ENCODE measurements at places on chromosomes 7 and 10.

DNA sequence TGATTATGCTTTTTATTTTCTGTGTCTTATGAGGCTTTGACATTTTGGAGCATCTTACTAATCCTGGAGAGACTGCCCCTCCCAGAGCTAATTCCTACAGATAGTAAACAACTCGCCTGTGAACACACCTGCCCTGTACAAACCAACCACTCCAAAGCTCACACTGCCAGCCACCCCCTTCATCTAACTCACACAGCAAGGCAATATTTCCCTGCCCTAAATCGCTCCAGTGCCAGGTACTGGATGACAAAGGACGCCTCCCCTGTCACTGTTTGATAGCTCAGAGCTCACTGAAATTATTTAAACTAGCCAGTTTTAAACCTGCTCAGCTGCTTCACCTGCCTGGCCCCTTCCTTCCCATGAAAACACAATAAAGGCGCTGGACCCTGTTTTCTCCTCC, 535.1 kb upstream of the CELF2 start:
- DNase-seq, result no peak

DNA sequence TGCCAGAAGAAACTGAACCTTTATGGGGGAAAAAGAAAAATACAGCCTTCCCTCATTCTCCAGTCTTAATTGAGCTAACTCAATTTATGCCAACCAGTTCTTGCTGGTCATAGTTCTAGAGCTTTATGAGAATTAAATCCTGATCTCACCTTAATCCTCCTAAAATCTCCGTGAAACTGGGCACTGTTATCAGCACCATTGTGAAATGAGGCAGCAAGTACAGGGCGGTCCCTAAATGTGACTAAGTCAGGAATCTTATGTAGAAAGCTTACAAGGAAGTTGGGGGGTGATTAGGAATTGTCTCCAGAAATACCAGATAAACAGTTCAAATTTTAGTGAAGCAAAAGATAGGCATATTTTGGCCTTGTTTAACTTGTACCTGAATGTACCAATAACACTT, 10.7 kb upstream of the INSYN2A start:
- no peak for DNase-seq

DNA sequence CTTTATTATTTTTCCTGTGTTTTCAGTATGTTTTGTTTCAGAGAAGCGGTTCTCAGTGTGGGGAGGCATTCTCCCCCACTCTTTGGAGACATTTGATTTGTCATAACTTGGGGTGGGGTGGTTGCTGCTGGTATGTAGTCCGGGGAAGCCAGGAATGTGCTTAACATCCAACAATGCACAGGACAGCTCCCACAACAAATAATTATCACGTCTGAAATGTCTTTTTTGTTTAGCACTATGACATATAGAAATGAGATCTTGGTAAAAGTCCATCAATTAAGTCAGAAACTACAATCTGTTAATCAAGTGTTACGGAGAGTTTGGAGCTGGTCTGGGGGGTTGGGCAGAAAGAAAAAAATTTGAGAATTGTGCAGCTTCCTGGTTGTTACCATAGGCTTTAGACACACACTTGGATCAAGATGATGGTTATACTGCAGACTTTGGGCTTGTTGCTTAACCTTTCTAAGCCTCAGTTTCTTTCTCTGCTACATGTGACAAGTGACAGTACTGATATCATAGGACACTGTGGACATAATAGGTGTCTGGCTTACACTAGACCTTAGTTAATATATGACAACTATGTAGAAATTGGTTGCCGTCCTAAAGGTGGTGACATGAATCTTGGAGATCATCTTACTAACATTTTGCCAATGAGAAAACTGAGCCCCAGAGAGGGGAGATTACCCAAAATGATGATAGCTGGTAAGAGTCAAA, 113.7 kb downstream of the LRMDA start:
- no peak for DNase-seq

GRCh38 chr7:44961844-44962482, 16.9 kb downstream of the MYO1G start:
- no peak for DNase-seq

GRCh38 chr10:78717200-78717599, 351.6 kb upstream of the ZMIZ1 start:
- no peak for DNase-seq

- DNase-seq, result no peak
Measured at GRCh38 chr10:4174197-4174596, 389.2 kb upstream of the KLF6 start.

- no peak for DNase-seq
Measured at GRCh38 chr7:88071994-88072714, 138.1 kb downstream of the ADAM22 start.

DNA sequence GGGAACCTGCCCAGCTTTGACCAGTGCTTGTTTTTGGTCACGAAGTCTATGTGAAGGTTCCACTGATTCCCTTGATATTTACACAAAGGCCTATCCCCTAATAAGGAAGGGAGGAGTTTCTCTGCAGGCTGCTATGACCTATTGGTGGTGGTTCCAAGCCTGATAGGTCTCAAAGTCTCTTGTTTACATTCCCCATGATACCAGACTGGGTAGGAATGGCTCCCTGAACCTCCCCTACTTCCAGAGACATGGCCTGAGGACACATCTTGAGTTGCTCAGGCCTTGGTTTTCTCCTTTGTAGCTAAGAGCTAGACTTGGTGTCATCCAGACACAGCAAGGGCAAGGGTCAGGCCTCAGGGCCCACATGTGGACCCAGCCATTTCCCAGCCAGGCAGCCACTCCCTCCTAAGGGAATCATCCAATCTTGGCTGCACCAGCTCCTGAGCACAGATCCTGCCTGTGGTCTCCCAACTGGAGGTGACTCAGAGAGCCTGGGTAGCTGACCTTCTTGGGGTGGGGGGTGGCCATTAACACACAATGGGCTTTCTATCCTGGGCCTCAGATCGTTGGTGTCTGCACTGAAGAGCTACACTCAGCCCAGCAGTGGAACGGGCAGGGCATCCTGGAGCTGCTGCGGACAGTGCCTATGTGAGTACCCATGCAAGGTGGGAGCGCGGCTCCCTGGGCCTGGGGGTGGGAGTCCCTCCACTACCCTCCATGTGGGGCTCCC, 51.0 kb upstream of the TRIM8 start:
- no peak for DNase-seq

DNA sequence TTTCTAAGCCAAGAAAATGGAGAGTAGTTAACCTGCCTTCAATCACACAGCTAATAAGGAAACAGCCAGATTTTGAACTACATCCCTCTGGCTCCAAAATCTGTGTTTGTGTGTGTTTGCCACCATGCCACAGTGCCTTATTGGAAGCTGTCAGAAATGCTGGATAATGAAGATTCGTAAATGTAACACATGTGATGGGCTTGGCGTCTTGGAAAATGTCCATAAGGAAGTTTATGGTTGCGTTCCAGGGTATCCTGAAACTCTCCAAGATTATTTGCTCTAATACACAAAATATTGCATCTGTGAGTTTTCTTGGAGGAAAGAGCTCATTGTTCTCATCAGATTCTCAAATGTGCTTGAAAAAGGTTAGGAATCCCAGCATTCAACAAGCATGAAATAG, 22.7 kb downstream of the MYOF start:
- DNase-seq, result no peak

GRCh38 chr7:57400531-57401155, 49.3 kb upstream of the ZNF716 start:
- no peak for DNase-seq

GRCh38 chr7:96786998-96787395, 77.4 kb upstream of the SEM1 start:
- no peak for DNase-seq

DNA sequence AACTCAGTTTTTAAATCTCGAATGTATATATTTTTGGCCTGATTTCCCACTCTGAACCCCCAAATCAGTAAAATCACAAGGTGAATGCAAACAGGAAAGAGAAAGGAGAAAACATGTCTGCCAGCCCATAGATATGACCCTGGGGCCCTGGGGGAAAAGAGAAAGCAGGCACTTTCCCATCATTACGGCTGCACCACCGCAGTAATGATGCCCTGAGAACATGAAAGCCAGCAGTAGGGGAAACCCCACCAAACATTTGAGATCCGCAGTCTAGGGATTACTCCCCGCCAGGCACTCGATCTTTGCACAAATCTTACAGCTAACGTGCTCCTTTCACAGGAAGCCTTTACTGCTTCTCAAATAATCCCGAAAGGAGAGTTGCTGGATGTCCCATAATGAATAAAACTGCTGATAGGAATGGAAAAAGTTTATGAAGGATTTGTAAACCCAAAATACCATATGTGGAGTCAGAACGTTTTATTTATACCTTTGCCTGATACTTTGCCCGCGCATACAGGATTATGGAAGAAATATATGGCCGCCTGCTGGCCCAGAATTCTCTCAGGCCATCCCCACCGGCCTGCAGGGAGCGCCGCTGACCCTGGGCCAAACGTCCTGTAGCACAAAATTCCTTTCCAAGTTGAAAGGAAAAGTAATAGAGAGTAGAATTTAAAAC, 180.0 kb upstream of the INHBA start:
- DNase-seq, result no peak

- DNase-seq, result peak; percentile 38
Measured at GRCh38 chr7:2645274-2645868, 13.6 kb downstream of the TTYH3 start.

DNA sequence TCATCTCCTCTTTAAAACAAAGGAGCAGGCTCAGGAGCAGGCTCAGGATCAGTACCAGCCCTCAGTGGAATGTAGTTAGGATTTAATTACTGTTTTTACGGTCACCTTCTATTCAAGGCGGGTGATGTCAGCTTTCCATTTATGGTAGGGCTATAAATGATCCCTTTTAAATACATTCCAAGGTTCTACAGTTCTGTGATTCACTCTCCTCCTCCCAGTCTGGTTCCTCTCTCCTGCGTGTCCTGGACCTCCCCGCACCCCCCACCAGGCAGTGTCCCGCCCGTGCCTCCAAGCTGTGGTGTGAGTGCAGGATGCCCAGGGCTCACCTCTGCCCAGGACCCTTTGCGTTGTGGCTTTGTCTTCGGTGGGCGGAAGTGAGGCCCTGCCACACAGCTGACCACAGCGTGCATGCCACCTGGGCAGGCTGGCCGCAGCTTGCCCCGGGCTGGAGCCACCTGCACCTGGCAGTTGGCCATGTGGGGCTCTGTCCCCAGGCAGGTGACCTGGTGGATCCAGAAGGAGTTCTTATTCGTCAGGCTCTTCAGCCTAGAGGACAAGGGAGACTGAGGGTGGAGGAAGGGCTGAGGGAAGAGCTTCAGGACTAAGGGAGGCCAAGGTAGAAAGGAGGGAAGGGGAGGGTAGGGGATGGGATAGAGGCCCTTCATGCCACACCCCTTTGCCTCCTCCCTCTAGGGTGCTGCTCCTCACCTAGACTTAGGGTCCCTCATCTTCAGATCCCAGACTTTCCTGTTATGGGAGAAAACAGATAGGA, 9.1 kb downstream of the LOXL4 start:
- DNase-seq, result no peak

DNA sequence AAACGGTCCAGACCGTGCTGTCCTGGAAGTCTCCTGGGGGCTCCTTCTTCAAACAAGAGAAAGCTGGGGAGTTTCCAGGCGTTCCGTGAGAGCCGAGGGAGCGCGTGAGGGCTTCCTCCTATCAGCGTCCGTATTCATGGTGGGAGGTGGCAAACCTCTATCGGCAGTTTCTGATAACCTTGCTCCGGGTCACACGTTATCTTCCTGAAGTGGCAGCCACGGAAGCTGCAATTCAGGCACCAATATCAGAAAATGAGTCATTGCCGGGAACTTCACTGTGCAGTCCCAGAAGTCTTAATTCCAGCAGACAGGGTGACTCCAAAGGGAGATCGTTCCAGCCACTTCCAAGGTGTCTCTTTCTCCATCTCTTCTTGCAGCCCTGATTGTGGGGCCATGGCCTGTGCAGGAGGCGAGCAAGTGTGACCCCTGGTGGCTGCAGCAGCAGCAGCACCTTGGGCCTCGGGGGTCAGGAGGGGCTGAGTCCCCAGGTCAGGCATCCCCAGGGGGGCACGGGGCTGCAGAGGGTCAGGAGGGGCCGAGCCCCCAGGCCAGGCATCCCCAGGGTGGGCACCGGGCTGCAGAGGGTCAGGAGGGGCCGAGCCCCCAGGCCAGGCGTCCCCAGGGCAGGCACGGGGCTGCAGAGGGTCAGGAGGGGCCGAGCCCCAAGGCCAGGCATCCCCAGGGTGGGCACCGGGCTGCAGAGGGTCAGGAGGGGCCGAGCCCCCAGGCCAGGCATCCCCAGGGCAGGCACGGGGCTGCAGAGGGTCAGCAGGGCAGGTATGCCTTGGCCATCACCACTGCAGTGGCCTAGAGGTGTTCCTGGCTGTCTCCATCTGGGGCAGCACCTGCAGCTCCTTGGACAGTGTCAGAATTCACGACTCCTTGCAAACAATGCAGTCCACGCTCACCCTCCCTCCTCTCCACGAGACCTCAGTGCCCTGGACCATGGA, 538.7 kb downstream of the DNAJB6 start:
- DNase-seq, result peak; percentile 32

GRCh38 chr10:1648648-1649047, 88.7 kb downstream of the ADARB2 start:
- DNase-seq, result no peak

DNA sequence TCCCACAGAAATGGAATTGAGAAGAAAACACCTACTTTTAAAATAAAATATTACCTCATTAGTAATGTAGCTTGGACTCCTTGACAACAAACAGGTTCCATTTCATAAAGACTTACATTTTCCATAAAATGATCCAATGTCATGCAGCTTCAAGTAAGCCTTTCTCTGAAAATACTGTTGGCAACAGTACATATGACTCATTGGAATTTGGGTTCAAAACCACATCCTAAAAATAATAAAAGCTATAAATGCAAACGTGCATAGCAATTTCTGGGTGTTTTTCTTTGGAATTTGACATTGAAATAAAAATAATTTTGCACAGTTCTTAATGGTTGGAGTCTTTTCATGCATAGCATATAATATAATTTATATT, 47.9 kb downstream of the FHIP2A start:
- no peak for DNase-seq

DNA sequence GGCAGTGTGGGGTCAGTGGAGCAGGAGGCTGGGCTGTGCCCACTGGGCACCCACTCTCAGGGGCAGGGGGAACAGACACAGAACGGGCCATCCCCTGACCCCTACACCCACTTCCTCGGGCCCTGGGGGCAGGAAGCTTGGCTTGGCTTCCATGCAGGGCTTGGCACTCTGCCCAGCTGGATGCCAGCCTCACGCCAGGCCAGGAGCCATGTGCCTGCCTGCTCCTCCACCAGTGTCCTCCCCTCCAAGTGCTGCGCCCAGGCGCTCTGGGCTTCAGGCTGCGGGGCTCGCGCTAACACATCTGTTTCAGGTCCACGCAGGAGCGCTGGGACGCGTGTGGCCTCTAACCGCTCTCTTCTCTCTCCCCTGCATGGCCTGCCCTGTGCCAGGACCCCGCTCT, 12.7 kb downstream of the LDB3 start:
- DNase-seq, result no peak

DNA sequence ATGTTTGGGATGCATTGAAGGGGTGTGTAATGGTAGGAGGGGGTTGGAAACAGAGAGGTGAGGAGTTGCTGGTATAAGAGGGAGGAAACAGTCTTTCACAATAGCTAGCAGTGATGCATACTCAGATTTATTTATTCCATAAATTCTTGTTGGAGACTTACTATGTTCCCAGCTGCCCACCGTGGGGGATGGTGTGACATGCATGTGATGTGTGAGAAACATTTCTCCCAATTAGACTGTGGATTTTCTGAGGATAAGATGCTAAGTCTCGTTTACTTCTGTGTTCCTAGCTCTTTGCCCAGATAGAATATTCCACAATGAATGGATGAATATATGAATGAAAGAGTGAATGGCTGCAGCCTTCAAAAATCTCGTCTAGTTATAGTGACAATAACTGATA, 23.0 kb upstream of the NEUROD6 start:
- DNase-seq, result no peak
